ENCODE measurements at places on chromosomes 13 and 19.

DNA sequence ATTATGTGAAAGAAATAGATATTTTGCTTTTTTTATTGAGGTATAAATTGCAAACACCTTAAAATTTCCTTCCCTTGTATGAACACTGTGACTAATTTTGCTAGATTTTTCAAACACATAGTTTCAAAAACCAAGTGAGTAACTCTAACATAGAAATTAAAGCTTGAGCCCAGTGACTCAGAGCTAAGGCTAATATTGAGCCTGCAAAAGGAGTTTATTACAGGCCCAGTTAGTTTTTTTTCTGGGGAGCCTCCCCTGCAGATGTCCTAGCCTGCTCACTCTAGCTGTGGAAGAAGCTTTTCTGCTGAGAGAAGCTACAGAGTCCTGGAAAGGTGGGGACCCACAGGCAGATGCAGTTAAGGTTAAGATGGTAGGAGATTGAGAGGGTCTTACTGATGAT lies 3.4 kb downstream of the ZNF430 start:
- DNase-seq, result no peak

DNA sequence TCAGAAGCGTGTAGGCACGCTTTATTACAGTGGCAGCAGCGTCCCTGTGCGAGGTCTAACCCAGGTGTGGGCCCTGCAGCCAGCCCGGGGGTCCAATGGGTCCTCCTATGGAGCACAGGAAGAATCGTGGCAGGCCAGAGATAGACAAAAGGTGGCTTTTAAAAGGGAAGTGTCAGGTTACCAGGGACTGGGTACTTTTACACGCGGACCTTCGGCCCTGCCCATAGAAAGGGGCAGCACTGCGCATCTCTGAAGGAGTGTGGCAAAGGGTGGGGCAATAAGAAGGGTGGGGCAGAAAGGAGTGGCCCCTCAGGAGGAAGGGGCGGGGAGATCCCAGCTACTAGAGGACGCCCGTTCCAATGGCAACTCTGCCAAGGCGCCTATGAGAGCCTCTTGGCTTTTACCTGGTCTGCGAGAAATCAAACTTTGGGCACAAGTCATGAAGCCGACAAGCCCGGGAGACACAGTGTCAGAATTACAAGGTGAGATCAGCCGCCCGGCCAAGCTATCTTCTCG lies 1419.8 kb downstream of the UQCRFS1 start:
- DNase-seq, result peak; percentile 88

DNA sequence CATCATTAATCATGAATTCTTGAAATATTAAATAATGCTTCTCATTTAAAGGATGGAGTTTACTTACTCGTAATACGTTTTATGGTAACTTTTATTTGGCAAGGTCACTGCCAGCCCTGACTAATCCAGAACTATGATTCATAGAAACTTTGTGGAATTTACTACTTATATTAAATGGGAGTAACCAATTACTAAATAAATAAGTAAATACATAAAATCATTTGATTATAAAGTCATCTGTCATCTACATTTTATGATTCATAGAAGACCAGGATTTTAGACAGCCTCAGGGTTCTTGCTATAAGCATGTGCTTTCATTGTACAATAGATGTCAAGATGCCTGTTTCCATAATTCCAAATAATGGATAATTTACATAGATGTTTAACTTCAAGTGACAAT lies 611.1 kb downstream of the TBC1D4 start:
- DNase-seq, result no peak

- DNase-seq, result no peak
Measured at GRCh38 chr19:54319049-54319448, 6.1 kb upstream of the LILRA5 start.

- no peak for DNase-seq
Measured at GRCh38 chr19:12270854-12271253, 23.8 kb downstream of the ZNF44 start.

DNA sequence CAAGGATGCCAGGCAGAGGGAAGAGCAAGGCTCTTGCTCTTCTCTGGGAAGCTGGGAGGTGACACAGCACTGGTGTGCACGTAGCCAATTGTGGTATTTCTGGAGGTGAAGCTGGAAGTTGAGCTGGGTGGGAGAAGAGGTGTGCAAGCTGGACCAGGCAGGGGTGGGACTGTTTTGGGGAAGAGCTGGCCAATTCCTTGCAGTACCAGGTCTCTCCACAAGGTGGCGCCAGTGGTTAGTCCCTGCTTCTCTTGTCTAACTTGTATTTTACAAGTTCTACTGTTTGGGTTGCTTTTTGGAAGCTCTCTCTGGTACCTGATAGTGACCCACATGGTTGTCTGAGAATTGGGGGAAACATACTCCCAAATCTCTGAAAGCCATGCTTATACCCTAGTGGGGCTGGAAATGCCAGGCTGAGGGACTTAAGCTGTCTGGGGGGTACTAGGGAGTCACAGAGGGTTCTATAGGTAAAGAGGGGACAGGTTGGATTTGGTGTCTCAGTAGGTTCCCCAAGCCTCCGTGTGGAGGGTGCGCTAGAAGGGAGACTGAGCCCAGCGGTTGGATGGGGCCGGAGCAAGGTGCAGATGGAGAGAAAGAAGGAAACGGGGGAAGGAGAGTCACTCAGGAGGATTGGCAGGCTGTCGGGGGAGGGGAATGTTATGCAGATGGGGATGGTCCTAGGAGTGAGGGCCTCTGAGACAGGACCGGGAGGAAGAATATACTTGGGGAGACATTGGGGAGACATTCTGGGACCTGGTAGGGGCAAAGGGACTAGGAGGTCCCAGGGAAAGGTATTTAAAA lies 3.0 kb downstream of the HPN start:
- peak; percentile 57 for DNase-seq

- DNase-seq, result no peak
Measured at GRCh38 chr13:102643656-102644055, 46.9 kb downstream of the TPP2 start.

GRCh38 chr19:15595069-15595468 lies 19.9 kb upstream of the CYP4F8 start:
- DNase-seq, result no peak

All from HTR-8/SVneo (cell line).